ENCODE measurements at places on chromosomes 13 and 19.

- no peak for DNase-seq
Observed at GRCh38 chr19:42278452-42279154, 9.6 kb downstream of the CIC start.

- DNase-seq = no peak
Observed at GRCh38 chr19:33302974-33303790, 848 bp upstream of the CEBPA start.

DNA sequence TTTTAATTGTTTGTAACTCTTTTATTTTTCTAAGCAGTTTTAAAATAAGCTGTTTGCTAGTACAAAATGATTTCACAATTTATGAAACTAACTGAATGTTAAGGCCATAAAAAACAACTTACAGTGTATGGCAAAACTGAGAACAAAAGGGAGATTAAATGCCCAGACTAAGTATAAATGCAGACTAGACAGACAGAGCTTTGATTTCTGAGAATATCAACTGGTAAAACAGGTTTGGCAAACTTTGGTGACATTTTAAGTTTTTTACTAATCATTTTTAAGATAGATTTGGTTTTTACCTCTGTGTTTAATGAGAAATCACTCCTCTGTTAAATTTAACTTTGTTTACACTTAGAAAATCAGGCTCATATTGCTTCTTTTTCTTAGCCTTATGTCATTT, 127.5 kb upstream of the KLF5 start:
- no peak for DNase-seq

- no peak for DNase-seq
Observed at GRCh38 chr13:63308549-63309165, 1893.0 kb upstream of the PCDH20 start.

GRCh38 chr19:48113190-48113917, 2.7 kb upstream of the PLA2G4C start:
- DNase-seq = no peak

DNA sequence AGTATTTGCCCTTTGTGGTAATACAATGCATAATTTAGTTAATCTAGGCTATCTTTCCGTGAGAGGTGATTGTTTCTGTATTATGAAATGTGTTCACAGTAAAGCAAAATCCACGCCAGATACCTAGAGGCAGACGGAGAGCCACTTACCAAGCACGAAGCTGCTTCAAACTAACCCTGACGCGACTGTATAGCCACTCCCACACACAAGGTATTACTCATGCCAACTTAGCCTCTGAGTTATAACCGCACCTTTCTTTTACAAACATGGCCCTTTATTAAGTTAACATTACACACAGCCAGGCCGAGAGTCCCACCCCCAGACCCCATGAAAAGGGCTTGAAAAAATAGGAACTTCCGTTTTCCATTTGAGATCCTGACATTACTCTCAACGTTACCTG, 185.7 kb downstream of the ABCC4 start:
- no peak for DNase-seq

DNA sequence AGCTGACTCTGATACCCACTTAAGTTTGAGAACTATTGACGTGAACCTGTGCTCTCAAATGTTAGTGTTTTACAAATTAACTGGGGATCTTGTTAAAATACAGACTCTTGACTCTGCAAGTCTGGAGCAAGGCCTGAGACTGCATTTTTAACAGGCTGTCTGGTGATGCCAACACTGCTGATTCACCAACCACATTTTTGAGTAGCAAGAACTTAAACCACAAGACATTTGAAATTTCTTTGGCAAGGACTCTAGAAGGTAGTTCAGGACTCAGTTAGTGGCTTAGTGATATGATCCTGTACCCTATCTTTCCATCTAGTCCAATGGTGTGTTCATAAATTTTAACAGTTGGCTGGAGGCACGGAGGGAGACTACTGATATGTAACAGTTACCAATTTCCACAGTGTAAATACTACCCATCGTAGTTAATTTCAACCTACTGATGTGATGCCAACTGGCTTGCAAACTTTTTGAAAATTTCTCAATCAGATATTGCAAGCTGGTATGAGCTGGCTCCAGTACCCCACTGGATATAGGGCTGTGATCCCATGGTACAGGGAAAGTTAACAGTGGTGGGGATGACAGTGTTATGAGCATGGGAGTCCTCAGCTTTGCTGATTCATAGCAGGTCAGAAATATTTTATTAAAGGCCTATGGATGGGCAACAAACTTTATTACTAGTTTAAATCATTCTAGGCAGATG, 255.1 kb downstream of the TBC1D4 start:
- DNase-seq = no peak

DNA sequence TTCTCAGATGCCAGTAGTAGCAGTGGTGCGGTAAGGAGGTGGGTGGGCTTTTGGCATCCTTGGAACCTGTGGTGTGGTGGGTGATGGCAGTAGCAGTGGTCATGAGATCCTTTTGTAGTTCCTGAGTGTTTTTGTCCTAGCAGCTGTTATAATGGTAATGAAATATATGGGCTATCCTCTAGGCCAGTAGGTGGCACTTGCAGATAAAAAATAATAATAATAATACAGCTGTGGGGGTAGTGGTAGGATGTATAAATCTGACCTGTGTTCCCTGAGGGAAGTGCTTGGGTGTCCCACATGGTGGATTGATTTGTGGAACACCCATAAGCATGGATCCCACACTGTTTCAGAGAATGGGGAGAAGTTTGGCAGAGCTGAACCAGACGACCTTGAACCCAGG, 334.0 kb downstream of the SLITRK5 start:
- no peak for DNase-seq

DNA sequence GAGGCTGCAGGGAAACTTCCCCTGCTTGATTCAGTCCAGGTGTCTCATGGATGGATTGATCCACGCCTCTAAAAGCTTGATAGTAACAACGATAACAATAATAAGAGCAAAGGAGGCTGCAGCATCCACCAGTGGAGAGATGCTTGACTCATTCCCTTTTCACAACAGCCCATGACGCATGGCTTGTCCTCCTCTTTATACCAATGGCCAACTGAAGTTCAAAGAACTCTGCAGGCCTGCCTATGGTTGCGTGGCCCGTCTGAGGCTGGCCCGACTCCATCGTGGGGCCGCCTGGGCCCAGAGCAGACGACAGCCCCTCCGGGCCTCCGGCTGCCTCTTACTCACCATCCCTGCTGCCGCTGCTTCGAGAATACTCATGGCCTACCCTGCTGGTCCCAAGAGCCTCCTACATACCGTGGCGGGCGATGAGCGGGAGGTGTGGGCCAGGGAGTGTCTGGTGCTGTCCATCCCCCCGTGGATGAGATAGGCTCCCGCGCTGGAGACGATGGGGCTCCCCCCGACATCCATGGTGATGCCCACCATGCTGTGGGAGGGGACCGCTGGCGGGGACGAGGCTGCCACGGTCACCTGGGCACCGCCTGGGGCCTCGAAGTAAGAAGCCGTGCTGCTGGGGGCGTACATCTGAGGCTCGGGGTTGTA, 61.8 kb upstream of the RANBP3 start:
- DNase-seq = no peak

GRCh38 chr19:10384580-10384979, 4.2 kb upstream of the TYK2 start:
- no peak for DNase-seq

GRCh38 chr13:38883783-38884182, 106.8 kb downstream of the STOML3 start:
- DNase-seq = no peak

DNA sequence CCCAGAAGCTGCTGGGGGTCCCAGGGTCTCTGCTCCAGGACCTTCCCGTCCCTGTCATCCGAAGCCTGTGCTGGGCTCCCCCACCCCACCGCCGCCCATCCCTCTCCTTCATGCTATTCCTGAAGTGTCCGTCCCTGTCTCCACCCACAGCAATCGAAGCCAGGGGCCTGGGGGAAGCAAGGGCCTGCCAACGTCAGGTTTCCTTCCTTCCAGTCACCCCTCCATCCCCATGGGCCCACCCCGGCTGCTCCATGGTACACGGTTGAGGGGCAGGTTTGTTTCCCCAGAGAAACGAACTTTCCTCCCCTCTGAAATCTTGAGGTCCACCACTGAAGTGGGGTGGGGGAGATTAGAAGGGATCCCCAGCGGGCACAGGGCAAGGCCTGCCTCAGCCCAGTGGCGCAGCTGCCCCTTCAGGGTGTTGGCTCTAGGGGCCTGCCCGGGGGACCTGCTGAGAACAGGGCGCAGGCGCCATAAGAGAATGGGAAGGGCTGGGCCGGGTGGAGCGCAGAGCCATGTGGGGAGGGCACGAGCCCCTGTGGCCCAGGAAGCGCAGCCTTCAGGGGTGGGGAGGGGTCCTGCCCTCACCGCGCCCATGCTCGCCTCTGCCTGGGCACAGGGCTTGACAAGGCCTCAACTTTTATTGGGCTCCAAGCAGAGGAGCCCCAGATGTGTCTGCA, 16.1 kb downstream of the CEBPG start:
- no peak for DNase-seq

- DNase-seq = no peak
Observed at GRCh38 chr13:27638521-27638920, 16.8 kb downstream of the POLR1D start.

DNA sequence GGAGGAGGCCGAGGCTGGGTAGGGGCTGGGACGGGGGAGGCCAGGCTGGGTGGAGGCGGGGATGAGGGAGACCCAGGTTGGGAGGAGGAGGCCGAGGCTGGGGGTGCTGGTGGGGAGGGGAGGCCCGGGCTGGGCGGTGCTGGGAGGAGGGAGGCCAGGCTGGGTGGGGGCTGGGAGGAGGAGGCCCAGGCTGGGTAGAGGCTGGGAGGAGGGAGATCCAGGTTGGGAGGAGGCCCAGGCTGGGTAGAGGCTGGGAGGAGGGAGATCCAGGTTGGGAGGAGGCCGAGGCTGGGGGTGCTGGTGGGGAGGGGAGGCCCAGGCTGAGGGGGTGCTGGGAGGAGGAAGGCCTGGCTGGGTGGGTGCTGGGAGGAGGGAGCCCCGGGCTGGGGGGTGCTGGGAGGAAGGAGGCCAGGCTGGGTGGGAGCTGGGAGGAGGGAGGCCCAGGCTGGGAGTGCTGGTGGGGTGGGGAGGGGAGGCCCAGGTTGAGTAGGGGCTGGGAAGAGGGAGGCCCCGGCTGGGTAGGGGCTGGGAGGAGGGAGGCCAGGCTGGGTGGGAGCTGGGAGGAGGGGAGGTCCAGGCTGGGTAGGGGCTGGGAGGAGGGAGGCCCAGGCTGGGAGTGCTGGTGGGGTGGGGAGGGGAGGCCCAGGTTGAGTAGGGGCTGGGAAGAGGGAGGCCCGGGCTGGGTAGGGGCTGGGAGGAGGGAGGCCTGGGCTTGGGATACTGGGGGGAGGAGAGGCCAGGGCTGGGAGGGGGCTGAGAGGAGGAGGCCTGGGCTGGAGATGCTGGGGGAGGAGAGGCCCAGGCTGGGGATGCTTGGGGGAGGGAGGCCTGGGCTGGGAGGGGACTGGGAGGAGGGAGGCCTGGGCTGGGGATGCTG, 10.7 kb downstream of the TPGS1 start:
- DNase-seq = no peak

DNA sequence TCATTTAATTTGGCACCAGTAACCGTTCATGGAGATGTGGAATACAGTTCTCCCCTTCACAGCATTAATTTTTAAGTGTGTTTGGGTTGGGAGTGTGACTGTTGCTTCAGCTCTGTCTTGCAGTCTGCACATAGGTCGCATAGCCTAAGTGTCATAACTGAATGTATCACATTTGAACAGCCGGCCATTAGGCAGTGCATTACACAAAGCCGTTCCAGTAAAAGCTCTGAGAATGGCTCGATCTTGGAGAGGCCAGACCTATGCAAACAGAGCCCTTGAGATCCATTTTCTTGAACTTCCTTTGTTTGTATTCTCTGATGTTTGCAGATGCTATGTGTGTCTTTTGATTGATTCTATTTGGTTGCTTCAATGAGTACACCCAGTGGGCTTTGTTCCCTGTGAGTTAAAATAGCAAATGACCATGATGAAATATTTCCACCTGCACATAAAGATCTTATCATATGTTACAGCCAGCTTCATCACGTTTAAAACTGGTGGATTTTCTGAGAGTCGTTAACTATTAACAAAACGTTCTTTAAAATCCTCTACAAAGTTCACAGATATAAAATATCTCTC, 1104.9 kb upstream of the SLC10A2 start:
- DNase-seq = no peak

- no peak for DNase-seq
Observed at GRCh38 chr19:41545547-41545946, 30.4 kb upstream of the CEACAM21 start.

DNA sequence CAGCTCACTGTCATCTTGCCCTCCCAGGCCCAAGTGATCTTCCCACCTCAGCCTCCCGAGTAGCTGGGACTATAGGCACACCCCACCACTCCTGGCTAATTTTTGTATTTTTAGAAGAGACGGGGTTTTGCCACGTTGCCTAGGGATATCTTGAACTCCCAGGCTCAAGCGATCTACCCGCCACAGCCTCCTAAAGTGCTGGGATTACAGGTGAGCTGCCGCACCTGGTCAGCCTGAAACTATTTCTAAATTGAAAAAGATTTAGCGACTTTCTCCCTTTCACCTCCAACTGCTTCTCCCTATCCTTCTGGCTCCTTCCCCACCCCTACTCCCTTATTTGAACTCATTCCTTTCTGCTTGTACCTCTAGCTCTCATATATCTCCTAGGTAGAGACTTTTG, 19.8 kb upstream of the NAA16 start:
- DNase-seq = no peak

DNA sequence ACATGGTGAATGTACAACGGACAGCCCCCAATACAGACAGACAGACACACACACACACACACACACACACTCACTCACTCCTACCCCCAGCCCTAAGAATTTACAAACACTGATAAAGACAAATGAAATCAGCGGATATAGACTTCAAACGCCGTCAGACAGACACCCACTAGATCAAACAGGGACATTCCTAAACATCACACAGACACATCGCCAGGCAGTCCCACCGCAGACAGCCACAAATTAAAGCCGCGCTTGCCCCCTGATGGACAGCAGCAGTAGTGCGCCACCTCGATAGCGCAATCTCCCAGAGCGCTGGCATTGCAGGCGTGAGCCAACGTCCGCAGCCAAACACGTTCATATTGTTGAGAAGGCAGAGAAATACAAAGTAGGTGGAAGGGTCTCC, 24.7 kb upstream of the ADGRE1 start:
- peak; percentile 81 for DNase-seq

GRCh38 chr19:1748115-1748872, 5.0 kb upstream of the ONECUT3 start:
- DNase-seq = no peak

DNA sequence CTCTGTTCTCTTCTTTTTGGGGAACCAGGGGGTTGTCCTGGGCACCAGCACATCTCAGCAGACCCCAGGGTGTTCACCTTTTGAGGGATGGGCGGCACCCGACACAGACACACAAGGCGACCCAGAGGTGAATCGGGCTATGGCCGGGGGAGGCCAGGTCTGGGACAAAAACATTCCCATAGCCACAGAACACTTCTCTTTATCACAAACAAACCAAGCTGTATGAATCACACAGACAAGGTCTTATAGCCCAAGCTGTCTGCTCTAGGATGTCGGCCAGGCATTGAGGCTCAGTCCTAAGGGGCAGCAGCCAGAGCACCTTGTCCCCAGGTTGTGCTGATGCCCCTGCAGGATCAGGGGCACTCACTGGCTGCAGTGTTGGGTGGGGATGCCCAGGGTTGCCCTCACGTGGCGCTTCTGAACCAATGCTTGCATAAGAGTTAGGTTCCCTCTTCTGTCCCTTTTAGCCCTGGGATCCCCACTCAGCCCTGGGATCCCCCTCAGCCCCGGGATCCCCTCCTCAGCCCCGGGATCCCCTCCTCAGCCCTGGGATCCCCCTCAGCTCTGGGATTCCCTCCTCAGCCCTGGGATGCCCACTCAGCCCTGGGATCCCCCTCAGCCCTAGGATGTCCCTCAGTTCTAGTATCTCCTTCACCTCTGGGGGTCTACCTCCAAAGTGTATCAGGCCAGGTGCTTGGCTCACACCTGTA, 26.9 kb downstream of the MAU2 start:
- no peak for DNase-seq
